ENCODE measurements at places on chromosomes 2 and 18.
A peak's percentile ranks its signal among the peaks of the same experiment; 100 is the strongest.

DNA sequence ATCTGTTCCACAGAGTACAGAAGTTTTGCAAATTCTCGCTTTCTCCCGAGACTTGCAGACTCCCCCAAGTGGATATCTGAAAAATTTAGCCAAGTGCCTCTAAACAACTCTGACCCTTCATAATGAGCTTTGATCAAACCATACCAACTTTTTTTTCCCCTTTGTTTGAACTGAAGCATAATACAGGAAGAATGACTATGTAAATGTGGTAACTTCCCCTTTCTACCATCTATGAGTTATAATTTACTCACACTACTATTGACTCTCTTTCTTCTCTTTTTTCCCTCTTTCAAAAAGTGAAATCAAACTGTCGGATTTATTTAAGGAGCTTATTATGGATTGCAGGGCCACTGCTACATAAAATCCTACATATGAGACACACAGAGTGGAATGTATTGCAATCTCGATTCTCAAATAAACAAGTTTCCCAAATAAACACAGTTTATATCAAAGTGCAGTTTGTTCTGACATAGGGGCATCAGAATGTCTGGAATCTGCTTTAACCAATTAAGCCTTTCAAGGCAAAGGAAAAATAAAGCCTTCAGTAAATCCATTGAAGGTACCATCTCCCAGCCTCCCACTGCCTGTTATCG, 1.4 kb upstream of the ZNF804A start:
- no peak for DNase-seq

DNA sequence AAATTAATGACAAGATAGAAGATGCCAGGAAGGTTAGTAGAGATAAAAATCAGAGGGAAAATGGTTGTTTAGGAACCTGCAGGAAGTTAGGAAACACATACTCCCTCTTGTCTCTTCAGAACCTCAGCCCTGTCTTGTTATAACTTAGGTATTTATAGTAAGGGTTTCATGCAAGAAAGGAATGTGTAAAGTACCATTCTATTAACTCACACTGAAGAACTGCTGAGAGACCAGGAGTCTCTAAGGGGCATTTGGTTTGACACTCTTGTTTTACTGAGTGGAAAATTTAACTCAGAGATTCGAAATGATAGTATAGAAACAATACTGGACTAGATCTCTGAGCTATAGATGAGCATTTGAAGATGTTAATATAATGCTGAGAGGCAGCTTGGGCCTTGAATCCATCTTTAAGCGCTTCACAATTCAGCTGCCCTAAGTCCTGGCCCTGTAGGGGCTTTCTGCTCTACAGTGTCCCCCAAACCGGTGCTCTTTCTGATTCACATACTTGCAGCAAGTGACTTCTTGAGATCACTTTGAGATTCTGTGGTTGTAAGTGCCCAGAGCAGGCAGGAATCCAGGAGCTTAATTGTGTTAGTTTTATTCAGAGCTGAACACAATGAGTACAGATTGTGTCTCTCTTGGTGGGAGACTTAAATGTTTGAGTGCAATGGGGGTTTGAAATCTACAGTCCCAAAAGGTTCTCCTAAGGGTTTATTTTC, 235.0 kb upstream of the RGPD4 start:
- DNase-seq = no peak

DNA sequence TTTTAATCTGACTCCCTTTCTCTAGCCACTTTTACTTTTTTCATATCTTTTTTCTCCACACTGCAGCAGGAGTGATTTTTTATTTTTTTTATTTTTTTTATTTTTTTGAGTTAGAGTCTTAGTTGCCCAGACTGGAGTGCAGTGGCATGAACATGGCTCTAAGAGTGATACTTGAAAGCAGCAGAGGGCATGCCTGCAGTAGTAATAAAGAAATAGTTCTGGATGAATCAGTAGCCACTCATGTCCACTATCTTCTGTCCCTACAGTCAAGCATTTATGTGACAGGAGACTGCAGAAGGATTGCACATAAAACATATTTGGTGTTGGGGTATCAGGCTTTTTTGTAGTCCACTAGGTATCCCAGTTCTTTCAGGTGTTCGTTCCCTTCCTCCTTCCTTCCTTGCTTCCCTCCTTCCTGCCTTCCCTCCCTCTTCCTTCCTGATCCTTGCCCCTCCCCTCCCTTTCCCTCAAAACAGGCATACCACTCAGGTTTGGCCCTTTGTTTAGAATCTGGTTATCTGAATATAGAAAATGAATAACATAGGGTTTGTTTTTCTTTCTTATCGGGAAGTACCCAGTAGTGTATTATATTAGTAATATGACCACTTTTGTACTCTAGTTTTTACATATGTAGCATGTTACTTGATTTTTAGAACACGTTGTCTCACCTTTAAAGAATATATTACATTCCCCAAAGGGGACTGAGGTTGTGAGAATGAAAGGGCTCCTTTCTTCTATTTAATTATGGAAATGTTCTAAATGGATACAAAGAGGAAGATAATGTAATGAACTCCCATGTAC, 23.5 kb downstream of the MIB1 start:
- no peak for DNase-seq

DNA sequence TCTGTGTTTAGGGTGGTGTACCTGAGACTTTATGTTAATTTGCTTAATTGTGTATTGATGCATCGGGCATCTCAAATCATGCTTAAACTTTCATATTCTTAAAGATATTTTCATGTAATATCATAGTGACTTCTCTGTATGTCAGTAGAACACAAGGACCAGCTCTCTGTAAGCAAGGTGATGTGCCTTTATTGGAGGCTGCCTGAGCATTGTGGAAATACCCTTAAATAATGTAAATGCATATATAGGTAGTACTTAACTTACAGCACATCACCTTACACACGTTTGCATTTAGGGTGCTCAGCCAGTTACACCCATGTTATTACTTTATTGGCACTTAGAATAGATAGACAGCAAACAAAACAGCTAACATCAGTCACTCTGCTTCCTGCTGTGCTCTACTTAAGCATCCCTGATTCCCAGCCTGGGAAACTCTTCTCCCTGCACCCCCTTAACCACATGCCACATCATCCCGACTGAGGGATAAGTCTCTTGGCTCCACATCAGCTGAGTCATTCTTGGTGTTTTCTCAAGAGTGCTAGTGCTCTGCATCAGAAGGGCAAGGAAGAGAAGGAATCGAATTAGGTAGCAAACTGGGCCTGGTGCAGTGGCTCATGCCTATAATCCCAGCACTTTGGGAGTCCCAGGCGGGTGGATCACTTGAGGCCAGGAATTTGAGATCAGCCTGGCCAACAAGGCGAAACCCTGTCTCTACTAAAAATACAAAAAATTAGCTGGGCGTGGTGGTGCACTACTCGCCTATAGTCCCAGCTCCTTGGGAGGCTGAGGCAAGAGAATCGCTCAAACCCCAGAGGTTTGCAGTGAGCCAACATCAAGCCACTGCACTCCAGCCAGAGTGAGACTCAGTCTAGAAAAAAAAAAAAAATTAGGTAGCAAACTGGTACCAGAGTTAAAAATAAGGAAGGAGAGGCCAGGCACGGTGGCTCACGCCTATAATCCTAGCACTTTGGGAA, 108.7 kb downstream of the MAP3K20 start:
- no peak for DNase-seq

- no peak for DNase-seq
Observed at GRCh38 chr2:132366421-132367180, 50.0 kb upstream of the GPR39 start.

DNA sequence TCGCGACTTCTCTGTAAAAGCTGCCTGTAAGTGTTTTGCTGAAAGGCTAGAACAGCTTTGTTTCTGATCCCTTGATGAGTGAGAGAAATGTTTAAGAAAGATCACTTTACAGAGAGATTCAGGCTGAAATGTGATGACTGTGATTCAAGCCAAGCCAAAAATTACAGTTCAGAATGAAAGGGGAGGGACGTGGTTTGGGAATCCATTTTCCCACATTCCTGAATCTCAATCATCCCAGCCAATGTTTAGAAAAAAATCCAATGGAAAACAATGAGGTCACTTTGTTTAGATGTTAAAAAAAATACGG, 416.7 kb downstream of the ARHGAP15 start:
- no peak for DNase-seq

- DNase-seq = no peak
Observed at GRCh38 chr2:98311090-98311489, 35.2 kb upstream of the CNGA3 start.

DNA sequence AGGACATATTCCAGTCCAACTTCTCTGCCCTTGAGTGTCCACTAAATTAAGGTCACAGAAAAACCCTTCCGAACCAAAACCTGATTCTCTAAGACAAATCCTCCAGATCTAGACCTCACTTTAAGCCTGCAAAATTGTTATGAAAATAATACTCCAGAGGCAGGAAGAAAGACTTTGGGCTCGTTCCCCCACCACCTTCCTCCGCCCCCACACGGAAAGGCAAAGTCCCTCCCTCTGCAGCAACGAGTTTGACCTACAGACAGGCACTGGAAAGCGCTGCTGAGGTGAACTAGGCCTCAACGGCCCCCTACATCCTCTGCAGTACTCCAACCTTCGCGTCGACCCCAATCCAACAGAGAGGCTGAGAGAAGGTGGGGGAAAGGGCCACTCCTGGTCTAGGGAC, 808 bp downstream of the ATP5MC3 start:
- peak; percentile 27 for DNase-seq
